ENCODE measurements at places on chromosomes 1 and 21.

GRCh38 chr1:232593717-232594502, 36.0 kb downstream of the SIPA1L2 start:
- no peak for DNase-seq

DNA sequence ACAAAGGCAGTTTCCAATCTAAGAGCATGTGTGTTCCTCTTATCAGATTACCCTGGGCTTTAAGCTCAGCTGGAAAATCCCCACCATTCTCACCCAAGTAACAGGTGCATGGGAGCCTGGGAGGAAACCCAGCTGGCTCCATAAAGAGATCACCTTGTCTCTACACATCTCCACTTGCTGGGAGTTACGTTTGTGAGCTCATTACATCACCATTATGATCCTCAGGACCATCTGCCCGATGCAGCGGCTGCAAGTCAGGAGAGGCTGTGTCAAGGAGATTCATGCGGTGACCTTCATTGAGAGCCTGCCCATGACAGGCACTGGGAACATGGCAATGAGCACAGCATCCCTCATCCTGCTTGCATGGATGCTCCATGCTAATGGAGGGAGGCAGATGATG, 618.0 kb downstream of the NPHP4 start:
- DNase-seq, result no peak

DNA sequence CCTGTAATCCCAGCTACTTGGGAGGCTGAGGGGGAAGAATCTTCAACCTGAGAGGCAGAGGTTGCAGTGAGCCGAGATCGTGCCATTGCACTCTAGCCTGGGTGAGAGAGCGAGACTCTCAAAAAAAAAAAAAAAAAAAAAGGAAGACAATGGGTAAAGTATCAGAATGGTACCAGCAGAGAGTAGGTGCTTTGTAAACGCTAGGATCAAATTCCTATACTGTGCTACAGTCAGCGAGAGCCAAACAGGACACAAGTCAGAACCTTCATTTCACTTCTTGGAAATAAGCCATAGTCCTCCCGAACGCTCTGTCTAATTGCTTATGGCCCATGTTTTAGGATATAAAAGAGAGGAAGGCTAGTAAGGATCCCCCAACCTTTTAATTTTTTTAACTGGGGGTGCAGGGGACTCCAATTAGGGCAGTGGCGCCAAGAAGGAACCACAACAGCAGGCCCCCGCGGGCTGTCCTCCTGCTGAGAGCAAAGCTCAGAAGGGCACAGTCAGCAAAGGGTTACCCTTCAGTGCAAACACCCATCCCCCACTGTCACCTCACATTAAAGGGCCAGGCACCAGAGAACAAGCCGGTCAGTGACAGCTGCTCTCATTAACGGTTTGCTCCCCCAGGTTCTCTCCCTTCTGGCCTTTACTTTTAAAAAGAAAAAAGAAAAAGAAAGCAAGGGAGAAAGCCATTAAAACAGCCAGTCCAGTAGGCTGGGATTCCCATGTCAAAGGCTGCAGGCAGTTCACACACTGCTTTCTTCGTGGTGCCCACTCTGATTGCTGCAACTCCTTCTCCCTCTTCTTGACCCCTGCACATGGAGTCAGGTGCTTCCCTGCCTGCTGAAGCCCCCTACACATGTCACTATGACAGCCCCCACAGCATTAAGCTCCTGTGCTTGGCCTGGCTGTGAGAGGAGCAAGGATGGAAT, 69.4 kb downstream of the PLPP3 start:
- no peak for DNase-seq

DNA sequence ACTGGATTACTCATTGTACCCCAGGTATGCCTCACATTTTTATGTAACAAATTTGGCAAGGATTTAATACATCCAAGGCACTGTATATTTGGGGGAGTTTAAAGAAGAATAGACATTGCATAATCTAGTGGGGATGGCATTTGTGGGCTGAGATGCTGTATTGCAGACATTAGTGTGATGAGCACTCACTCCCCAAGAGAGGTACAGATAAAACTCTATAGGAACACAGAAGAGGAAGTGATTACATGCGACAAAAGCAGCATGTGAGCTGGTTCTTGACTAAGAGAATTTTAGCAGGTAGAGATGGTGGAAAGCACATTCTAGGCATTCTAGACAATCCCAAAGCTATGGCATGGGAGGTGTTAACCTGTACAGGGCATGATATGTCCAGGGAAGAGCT, 24.2 kb upstream of the CDC14A start:
- no peak for DNase-seq

DNA sequence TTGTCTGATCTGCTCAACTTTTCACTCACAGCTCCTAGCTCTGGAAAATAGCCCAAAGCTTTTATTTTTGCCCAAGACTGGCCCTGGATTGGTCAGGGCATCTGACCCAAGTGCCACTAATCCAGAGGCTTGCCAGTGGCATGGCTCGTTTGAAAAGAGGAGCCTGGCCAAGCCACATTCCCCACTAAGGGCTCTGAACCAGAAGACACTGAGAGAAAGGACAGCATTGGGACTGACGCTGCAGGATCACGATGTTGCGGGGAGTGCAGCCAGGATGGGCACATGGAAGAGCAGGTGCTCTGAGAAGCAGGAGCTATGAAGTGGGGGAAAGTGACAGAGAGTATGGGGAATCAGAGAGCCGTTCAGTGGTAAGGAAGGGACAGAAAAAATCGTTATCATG, 44.9 kb upstream of the TSPAN2 start:
- DNase-seq, result no peak

DNA sequence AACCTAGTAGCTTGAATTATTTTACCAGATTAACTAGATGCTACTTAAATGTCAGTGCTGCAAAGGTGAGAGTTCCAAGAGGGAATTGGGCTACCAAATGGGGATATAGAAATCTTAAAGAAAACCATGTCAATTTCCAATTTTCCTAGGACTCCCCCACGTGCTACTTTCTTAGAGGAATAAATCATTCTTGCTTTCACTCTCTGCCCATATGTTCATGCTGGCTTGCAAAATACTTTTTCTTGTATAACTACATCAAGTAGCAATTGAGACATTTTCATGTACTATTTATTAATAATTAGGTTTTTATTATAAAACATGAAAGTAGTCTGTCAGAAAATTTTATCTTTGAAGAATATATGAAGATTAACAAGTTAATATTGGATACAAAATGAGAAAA, 11.8 kb downstream of the KCNK2 start:
- no peak for DNase-seq

- peak; percentile 19 for DNase-seq
Measured at GRCh38 chr21:41121785-41122415, 46.1 kb upstream of the BACE2 start.

DNA sequence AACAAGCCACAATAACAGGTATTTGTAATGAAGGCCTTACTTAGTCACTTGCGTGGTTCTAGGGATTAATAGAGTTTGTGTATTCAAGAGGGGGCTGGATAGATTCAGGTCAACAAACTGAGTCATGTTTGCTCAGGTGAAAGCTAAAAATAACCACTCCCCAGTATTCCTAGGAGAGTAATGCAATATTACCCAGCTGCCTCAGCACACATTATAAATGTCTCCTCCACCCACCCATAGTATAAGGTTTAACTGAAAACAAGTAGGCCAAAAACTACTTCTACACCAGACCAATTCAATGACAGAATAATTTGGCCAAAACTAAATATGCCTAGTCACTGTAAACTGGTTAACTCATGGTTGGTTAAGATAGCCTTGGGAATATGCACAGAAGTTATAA, 34.4 kb downstream of the WLS start:
- peak; percentile 52 for DNase-seq

GRCh38 chr1:168656485-168656884, 72.5 kb downstream of the DPT start:
- no peak for DNase-seq

DNA sequence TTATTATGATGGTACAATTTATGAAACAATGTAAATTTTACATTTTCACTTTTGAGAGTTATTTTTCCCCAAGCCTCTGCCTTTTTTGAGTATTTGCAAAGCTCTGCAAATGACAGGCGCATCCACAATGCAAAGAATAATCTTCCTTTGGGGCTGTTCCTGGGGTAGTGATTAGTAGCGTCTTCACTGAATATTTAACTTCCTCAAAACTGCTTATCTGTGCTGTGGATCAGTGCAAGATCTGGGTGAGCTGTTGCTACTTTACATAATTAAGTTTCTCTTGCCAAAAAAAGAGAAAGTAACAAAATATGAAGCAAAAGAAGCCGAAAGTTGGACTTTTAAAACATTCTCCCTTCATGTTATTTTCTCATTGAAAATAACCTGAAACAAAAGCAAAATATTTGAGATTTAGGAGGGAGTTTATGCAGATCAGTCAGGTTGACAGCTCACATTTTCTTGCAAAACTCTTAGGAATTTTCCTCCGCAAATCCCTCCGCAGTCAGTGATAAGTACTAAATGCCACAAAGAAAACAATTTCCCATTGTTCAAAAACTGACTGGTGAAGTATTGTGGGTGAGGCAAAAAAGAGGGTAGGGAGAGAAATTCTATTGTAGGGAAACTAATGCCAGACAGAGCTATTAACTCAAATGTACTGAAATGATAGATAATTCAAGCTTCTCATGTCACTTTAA, 276.4 kb upstream of the B3GALT2 start:
- no peak for DNase-seq

GRCh38 chr1:35345439-35345981, 77.0 kb downstream of the ZMYM4 start:
- DNase-seq, result no peak

- DNase-seq, result no peak
Measured at GRCh38 chr1:113303267-113303666, 87.0 kb upstream of the MAGI3 start.
